ENCODE measurements at places on chromosomes 3 and 15. TPM values are rescaled to one million over a fixed set of nuclear protein-coding genes. Genes with fewer than 3 reads are reported as not detected.
A peak's percentile ranks its signal among the peaks of the same experiment; 100 is the strongest.

Gene UBA7
- total RNA-seq: 32.1 TPM

Gene NRROS
- 10.6 TPM for total RNA-seq

Gene SOX14
- total RNA-seq: not detected

Gene MST1R
- total RNA-seq: 1.4 TPM

Gene CCDC191
- total RNA-seq: 2.7 TPM

Gene CELF6
- 0.76 TPM for total RNA-seq

DNA sequence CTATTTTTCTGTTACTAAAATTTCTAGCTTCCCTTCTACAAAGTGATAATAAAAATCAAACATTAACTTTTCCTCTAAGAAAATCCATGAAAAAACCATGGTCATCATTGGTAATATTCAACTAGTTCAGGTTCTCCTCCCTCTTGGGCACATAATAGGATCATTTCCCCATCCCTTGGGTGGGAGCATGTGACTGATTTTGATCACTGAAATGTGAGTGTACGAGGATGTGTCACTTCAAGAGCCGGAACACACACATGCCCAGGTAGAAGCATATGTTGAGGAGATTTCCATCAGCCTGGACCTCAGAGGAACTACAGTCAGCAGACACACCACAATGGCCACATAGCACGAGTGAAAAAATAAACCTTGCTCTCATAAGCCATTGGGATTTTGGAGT lies 36.1 kb downstream of the AP3S2 start:
- no peak for DNase-seq

DNA sequence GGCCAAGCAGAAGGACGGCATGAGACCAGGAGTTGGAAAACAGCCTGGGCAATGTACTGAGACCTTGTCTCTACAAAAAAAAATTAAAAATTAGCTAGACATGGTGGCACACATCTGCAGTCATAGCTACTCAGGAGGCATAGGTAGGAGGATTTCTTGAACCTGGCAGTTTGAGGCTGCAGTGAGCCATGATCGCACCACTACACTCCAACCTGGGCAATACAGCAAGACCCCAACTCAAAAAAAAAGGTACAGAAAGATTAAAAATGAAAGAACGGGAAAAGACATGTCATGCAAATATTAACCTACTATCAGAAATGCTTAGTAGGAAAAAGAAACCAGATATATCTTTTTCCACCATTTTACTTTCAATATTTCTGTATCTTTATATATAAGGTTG lies 99.6 kb upstream of the ATP11B start:
- no peak for DNase-seq

- DNase-seq: peak; percentile 72
Observed at GRCh38 chr15:74441248-74441941, 7.6 kb upstream of the SEMA7A start.

GRCh38 chr15:48563934-48564333 lies 81.6 kb downstream of the FBN1 start:
- no peak for DNase-seq

DNA sequence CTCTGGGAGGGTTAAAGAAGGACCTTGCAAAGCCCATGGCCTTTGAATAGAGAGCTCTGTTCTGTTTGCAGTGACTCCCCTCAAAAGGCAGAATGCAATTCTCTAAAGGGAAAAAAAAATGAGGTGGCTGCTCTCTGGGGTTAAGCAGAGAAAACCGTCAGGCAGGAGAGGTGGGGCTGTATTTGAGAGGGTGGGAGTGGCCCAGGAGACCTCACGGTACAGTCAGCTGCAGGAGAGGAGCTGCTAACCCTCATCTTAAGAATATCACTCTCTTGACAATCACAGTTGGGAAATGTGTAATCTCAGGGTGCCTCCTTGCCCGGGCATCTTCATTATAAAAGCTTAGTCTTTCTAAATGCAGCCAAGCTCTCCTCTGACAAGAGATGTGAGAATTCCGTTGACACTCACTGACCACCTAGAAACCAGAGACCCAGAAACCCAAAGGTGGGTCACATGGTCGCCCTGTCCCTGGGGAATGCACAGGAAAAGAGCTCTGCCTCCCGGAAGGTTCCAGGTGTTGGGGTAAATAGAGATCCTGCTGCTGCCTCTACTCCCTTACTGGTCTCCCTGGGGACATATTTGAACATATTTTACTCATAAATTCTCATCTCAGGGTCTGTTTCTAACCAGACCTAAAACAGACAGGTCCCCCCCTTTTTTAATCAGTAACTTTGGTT lies 159.1 kb upstream of the CTDSPL start:
- no peak for DNase-seq

DNA sequence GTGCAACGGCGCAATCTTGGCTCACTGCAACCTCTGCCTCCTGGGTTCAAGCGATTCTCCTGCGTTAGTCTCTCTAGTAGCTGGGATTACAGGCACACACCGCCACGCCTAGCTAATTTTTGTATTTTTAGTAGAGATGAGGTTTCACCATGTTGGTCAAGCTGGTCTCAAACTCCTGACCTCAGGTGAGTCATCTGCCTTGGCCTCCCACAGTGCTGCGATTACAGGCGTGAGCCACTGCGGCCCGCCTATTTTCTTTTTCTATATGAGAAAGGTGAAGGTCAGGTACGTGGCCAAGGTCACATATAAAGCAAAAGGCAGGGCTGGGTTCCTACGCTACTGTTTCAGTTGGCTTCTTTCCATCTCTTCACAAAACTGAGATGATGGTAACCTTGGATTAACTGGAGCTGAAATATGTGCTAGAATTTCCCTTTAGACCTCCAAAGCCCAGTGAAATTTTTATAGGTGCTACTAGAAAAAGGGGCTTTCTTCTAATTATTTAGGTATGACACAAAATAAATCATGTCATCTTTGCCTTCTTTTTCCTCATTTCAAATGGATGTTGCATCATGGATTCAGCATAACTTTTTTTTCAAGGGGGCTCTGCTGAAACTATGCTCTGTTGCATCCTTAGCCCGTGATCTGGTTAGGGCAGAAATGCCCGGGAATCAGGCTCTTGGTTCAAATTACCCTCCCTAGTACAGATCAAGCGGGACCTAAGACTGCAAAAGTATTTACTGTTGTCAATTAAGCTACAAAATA lies 68.5 kb downstream of the MYO1E start:
- DNase-seq: no peak

DNA sequence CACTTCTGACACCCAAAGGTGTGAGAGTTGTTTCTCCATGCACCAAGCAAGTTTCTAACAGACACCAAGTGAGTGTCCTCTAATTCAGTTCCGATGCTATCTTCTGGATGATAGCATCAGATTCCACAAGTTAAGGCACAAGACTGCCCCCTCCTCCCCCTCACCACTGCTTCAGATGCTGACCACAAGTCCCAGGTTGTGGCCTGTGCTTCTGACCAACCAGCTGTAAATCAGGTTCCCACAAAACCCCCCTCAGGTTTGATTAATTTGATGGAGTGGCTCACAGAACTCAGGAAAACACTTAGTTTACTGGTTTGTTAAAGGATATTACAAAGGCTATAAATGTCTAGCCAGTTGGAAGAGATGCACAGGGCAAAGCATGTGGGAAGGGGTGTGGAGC lies 7.0 kb upstream of the PLA1A start:
- no peak for DNase-seq

- DNase-seq: no peak
Observed at GRCh38 chr15:65076486-65077290, at the start of gene KBTBD13. Gene KBTBD13, plus strand, starts transcription at chr15:65076746. Its CDS starts 70 bp downstream, at chr15:65076816.

All from posterior vena cava (tissue), 2 donors.